H7 (cell line): ENCODE measurements at places on chromosomes 3 and 15. TPM values are rescaled to one million over a fixed set of nuclear protein-coding genes. Genes with fewer than 3 reads are reported as not detected.

DNA sequence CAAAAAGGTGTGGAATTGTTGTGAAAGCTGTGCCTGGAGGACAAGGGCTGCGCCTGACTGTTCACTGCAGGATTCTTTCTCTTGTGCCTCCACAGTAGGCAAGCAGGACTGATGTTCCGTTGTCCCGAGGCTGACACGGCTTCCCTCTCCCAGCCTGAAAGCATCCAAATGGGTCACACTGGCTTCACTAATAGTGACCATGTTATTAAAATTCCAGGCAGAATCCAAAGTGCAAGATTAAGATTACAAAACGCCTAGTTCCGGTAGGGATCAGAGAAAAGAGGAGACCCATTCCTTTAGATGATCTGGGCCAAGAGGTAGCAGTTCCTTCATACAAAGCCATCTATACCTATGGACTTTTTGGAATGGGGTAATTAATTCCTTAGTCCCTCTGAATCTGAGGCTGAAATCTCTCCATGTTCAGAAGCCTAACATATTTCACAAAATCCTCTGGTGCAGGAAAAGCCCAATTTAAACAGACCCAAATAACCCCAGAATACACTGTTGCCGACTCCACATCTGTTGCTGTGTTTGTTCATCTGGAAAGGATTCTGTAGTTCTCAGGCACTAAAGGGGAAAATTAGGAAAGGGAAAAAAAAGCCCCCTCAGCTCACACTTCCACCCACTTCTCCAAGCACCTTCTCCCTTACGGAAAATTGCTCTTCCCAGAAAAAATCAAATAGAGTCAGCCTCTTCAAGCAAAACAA lies 145.9 kb downstream of the RORA start:
- no peak for DNase-seq

GRCh38 chr15:68192117-68192516 lies 13.0 kb downstream of the CALML4 start:
- DNase-seq: peak; percentile 28

- no peak for DNase-seq
These were observed 14.4 kb upstream of the XXYLT1 start for GRCh38 chr3:195285372-195285771.

- DNase-seq: peak; percentile 35
These were observed 143.5 kb downstream of the PDE8A start for GRCh38 chr15:85125056-85125661.

- DNase-seq: no peak
These were observed 6.1 kb upstream of the WWTR1 start for GRCh38 chr3:149663966-149664365.

- no peak for DNase-seq
These were observed 575.1 kb downstream of the EPHA3 start for GRCh38 chr3:89682556-89682955.

DNA sequence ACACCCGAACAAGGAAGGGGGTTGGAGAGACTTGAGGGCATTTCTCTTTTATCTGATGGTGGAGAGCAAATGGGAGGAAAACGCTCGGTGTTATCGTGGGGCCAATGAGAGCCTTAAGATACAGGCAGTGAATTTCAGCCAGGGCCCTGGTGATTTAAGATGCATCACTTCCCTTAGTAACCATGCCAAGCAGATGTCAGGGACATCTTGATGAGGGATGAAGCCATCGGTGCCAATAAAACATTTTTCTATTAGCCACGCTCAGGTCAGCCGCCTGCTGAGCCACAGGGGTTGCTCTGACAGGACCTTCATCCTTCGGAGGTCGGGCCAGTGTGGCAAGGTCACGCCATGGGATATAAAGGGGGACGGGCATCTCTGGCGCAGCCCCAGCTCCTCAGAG lies 10.6 kb downstream of the IQSEC1 start:
- DNase-seq: no peak

- DNase-seq: no peak
These were observed 77.0 kb downstream of the LRIG1 start for GRCh38 chr3:66423791-66424190.

The SLC15A2 gene
- 0.76 and 1.7 TPM in 2 replicates for total RNA-seq

DNA sequence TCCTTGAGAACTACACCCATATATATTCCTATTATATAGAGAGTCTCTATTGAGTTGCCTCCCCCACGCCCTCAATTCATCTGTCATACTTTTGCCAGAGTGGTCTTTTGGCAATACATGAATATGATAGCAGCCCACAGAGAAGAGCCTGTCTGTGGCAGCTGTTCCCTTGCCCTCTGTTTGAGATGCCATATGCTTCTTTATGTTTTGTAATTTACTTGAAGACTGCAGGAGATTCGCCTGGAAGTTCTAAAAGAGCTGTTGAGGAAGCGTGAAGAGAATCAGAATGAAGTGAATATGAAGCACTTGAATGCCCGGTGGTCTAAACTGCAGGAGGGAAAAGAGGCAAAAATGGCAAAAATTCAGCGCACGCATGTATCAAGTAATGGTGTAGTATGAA lies 27.2 kb downstream of the CFAP91 start:
- no peak for DNase-seq
